Activated T-helper 17 cell treated with anti-CD3 and anti-CD28 coated beads, Interleukin-2, amount 50 U/mL, for 72 hours (primary cell): ENCODE measurements at places on chromosomes 6 and 20.

- peak; percentile 28 for ATAC-seq
Measured at GRCh38 chr6:130381012-130381411, 15.2 kb downstream of the TMEM200A start.

DNA sequence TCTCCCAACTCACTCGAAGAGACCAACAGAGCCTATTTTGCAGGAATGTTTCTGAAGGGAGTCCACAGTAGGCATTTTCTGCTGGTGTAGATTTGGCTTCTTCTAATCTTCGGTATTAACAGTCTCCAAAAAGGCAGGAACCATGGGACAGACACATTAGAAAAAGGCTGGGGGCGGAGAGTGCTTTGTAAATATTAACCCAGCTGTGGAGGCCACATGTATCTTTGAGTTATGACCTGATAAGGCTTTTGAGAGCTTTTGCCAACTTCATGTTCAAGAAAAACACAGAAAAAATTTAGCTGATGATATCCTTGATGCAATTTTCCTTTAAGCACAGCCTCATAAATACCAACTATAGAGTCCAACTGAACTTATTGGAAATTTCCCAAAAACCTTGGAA is 119.4 kb upstream of the TSHZ2 start:
- no peak for ATAC-seq

DNA sequence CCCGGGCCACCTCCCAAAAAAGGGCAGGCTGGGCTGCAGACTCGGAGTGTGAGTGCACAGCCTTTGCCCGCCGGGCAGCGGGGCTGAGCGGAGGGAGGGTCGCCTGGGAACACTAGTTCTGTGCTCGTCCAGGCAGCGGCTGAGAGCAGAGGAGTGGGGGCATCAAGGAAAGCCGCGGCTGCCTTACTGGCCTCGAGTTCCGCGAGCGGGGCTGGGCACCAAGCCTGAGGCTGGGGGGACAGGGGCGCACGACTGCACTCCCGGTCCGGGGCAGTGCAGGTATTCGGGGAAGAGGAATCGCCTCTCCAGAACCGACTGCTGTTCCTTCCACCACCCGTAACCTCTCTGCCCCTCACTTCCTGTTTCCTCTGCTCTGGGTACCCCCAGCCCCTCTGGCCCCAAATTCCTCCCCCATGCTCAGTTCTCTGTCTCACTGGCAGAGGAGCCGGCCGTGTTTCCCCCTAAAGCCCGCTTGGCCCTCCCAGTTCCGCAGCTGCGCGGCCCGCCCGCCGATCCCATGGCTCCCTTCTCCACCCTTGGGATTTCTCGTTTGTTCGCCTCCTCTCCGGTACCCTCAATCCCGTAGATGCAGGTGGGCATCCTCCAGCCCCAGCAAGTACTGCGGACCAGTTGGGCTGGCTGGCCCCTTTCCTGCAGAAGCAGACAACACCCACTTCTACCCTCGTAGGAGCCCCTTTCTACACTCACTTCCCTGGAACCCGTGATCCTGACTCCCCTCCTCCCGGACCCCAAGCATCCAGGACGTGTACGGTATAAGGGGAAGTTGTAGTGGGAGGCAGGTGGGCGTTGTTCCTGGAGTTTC is 5.1 kb downstream of the RING1 start:
- ATAC-seq = no peak

DNA sequence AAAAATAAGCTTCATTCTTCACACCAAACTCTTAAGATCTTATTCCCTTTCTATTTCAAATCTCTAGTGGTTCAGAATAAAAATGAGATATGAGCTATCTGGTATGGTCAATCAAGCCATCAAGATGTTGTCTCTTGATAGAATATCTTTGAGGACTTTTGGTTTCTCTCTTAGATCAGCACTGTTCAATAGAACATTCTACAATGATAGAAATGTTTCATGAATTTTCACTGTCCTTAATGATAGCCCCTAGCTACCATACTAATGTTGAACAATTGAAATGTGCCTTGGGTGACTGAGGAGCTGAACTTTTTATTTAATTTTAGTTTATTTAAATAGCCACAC is 24.1 kb upstream of the HINT3 start:
- peak; percentile 20 for ATAC-seq

DNA sequence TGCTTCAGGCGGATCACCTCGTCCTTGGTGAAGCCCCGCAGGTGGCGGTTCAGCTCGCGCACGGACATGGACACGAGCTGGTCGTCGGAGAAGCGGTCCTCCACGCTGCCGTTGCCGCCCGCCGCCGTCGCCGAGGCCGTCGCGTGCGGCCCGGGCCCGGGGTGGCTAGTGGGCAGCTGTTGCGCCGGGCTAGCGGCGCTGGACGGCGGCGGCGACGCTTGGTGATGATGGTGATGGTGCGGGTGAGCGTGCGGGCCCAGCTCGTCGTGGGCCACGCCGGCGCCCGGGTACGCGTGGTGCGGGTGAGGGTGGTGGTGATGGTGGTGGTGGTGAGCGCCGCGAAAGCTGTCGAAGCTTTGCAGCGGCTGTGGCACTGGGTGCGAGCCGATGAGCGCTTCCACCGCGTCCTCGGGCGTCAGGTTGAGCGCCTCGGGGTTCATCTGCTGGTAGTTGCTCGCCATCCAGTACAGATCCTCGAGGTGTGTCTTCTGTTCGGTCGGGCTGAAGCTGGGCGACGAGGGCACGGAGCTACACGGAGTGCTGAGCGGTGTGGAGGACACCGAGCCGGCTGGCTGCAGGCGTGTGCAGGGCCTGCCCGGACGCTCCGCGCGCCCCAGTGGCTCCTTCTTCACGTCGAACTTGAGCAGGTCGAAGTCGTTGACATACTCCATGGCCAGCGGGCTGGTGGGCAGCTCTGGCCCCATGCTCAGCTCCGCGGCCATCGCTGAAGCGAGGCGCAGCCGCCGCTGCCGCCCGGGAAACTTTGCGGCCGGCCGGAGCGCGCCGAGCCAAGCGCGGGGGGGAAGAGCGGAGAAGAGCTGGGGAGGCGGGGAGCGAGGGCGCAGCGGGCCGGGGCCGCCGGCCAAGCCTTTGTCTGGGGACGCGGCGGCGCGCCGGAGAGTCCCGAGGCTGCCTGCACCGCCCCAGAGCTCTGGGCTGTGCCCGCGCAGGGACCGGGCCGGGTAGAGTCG is 622 bp downstream of the MAFB start:
- ATAC-seq = no peak

- ATAC-seq = peak; percentile 61
Measured at GRCh38 chr6:7050872-7051779, 56.6 kb upstream of the RREB1 start.

- peak; percentile 54 for ATAC-seq
Measured at GRCh38 chr6:26304797-26305640, 60.0 kb upstream of the BTN3A2 start.

DNA sequence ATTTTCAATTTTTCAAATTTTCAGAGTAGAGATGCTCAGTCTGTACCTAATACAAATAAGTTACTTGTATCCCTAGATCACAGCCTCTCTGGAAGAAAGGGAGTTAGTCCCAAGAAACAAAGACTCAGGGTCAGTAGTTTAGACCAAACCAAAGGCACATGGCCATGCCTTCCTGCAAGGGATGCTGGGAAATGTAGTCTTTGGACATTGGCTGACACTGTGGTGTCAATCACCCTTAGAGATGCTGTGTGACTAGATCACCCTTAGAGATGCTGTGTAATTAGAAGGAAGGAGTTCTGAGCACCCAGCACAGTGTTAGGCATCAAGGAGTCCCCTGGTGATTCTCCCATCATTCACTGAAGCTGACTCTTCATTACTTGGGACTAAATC is 202.1 kb downstream of the NFATC2 start:
- no peak for ATAC-seq

GRCh38 chr20:33672426-33673113 is 1.7 kb downstream of the NECAB3 start:
- ATAC-seq = no peak

DNA sequence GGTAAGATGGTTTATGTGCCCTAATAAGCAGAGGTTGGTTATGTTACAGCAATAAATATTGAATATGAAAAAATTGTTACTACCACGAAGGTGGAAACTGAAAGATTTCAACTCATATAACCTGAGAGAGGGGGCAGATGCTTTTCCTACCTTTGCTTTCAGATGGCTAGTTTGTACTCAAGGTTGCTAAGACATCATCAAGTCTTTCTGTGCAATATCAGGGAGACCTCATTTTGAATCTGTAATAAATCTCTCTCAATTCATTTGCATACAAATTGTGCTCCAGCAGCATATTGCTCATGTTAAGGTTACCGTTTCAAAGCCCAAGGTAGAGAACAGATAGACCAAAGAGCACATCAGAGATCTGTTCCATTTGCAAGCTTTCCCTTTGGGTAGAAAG is 220.4 kb downstream of the KHDC1L start:
- no peak for ATAC-seq

DNA sequence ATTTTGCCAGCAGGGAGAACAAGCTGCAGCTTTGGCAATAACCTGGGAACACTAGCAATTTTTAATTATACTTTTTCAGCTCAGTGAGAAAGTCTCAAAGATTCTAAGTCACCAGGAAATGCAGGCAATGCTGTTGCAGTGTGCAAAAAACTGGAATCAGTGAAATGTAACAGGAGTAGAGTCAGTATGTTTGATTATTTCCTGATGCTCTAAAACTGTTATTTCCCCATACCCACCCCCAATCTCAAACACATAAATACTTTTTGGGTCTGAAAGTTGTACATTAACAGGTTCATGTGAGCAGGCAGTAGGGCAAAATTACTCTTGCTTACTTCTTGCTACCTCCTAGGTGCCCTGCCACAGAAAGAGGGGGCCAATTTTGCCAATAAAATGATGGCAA is 65.4 kb upstream of the BEND6 start:
- no peak for ATAC-seq

GRCh38 chr20:25294459-25295385 is 46.8 kb downstream of the PYGB start:
- peak; percentile 69 for ATAC-seq

DNA sequence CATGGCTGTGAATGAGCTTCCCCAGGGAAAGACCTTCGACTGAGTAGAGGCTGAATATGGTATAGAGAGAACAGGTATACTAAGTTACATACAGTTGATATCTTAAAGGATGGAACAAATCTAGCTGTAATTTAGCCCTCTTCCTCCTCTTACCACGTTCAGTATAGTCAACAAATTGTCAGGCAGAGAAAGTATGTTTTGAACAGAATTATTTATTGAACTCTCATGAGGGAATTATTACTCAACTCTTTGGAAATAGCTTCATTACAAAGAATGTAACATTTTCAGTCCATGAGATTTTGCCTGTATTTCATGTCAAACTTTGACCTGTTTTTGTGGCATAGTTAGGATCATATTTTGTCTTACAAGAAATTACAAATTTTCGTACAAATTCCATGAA is 63.0 kb downstream of the SH3BGRL2 start:
- no peak for ATAC-seq

DNA sequence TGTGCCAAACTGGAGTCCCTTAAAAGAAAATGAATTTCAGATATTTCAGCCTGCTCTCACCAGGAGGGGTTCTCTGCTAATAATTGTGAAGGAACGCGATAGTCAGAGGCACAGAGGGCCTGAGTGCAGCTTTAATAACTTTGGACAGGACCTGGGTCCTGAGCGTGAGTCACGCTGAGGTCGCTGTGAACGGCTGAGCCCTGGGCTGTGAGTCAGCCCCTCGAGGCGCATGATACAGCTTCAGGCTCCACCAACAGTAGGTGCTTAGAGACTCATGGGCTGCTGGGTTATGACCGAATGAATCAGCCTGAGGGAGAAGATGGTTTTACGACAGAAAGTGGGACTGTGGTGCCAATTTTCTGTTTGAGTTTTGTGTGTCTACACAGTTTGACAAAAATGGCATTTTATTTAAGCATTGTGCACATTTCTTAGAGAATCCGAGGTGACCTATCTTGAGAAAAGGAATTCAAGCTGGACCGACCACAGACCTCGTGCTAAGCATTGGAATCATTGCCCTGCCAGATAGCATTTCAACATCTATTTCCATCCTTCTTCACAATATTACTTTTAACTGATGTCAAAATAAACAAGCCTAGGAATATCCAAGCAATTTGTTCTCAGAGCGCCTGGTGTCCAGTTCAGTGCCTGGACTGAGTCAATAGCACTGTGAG is 183.0 kb downstream of the THBS2 start:
- no peak for ATAC-seq

- no peak for ATAC-seq
Measured at GRCh38 chr20:48941467-48941866, 20.0 kb downstream of the ARFGEF2 start.

- peak; percentile 27 for ATAC-seq
Measured at GRCh38 chr6:3868544-3868943, 19.4 kb downstream of the FAM50B start.

GRCh38 chr6:109696355-109696754 is 5.3 kb downstream of the FIG4 start:
- ATAC-seq = no peak

GRCh38 chr6:166955121-166955864 is 1.1 kb downstream of the RNASET2 start:
- no peak for ATAC-seq

- no peak for ATAC-seq
Measured at GRCh38 chr20:1440024-1440423, 26.6 kb downstream of the NSFL1C start.

DNA sequence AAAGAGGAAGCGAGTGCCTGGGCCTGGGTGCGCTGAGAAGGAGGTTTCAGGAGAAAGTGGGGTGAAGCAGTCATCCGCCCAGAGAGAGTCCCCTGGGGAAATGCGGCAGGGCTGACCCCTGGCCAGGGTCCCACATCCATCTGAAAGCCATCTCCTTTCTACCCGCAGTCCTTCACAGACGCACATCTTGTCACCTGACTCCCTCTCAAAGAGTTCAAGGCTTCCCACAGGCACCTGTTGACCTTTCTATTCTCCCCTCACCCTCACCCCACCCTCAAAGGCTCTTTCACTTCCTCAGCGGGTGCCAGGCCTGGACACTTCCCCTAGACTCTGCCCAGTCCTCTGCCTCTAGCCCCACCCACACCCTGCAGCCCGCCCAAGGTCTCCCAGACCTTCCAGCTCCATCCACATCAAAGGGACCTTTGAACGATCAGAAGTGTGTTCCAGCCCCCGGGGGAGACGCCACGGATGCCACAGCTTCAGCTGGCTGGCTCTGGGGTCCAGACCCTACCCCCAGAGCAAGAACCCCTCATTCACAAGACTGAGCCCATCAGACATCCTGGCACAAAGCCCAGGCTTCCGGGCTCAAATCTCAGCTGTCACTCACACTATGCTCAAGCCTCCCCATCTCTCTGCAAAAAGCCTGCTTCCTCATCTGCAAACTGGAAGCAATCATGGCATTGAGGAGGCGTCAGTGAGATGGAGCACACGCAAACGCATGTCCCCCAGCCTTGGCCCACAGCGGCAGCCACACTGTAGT is 2.1 kb downstream of the CTSZ start:
- peak; percentile 59 for ATAC-seq

- no peak for ATAC-seq
Measured at GRCh38 chr20:43545837-43546578, 12.8 kb upstream of the SGK2 start.

DNA sequence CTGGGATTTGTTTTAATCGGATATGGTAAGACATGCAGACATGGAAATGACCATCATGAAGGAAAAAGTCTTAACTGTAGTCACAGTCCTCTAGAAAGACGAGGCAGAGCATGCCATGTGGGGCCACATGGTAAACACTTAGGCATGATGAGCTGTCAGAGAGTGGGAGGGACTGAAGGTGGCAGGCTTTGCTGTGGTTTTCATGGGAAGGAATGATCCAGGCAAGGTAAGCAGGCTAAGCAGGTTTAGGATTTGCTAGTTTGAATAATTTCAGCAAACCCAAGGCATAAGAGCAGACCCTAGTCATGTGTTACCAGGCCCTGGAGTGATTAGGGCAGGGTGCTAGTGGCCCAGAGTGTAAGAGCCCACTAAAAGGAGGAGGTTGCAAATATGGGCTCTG is 47.2 kb upstream of the STMND1 start:
- peak; percentile 26 for ATAC-seq

GRCh38 chr6:44856479-44856878 is 469.0 kb downstream of the CDC5L start:
- ATAC-seq = no peak
